ENCODE measurements at places on chromosomes 5 and 9.

GRCh38 chr5:173940269-173940668 lies 48.7 kb upstream of the C5orf47 start:
- no peak for DNase-seq

- no peak for DNase-seq
Measured at GRCh38 chr5:157714596-157714864, 16.7 kb upstream of the THG1L start.

GRCh38 chr9:110257097-110257841 lies 962 bp upstream of the TXN start:
- no peak for DNase-seq

GRCh38 chr5:121915765-121916164 lies 46.0 kb upstream of the SRFBP1 start:
- DNase-seq = no peak

DNA sequence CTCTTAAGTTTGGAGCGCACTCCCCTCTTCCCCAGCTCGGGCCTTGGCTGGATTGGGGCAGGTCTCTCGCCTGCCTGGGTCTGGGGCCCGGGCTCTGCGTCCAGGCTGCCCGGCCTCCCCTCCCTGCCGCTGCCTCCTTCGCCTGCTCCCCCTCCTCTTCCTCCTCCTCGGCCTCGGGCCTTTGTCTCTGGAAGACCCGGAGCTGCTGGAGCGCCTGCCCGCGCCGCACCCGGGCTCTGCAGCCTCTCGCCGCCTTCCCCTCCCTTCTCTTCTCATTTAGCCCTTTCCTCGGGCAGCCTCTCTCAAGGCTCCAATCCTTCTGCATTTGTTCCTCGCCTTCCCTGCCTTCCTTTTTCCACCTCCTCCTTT lies 218.5 kb downstream of the C9orf50 start:
- DNase-seq = no peak

GRCh38 chr5:152532714-152533113 lies 127.6 kb upstream of the NMUR2 start:
- no peak for DNase-seq

GRCh38 chr9:134326724-134327601 lies 708 bp downstream of the RXRA start:
- DNase-seq = no peak

GRCh38 chr5:68221488-68221887 lies 5.9 kb downstream of the PIK3R1 start:
- no peak for DNase-seq

DNA sequence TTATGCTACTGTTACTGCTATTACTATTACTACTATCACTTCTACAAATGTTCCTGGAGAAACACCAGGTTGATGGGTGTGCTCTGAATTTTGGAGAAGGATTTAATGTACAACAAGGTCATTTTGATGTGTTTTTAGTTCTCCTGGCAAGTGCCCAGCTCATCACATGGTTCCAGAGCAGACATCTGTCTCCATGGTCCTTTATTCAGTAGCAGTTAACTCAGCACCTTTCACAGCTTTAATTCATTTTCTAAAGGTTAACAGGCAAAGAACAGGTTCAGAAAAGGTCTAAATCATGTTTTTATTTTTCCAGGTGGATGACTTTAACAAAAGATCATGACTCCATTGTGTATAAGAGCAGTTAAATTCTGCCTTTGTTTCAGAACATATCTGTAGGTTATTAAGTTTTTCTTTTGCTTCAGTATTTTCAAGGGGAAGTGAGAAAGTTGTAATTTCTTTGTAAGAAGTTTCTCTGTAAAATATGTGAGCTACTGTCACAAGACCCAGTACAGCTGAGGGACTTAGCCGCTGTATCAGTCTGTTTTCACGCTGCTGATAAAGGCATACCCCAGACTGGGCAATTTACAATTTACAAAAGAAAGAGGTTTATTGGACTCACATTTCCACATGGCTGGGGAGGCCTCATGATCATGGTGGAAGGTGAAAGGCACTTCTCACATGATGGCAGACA lies 41.9 kb downstream of the MTRR start:
- no peak for DNase-seq

GRCh38 chr9:70994582-70994981 lies 126.8 kb downstream of the TRPM3 start:
- DNase-seq = no peak

GRCh38 chr5:178152491-178153444 lies 917 bp downstream of the NHP2 start:
- no peak for DNase-seq

DNA sequence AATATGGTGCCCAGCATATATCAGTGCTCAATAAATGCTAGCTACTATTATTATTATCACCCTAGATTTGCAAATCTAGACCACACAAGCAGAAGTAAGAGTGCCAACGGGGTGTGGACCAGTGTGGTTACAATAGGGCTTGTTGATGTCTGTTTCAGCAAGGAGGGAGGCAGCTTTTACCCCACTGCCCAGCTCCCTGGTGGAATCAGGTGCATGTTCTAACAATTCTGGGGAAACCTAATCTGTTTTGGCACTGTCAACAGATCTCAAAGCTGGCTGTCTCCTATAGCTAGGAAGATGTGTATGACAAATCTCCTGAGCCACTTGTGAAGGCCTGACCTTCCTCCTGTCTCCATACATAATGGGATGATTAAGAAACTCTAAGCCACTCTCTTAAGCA lies 5.7 kb downstream of the TGFBI start:
- DNase-seq = no peak

DNA sequence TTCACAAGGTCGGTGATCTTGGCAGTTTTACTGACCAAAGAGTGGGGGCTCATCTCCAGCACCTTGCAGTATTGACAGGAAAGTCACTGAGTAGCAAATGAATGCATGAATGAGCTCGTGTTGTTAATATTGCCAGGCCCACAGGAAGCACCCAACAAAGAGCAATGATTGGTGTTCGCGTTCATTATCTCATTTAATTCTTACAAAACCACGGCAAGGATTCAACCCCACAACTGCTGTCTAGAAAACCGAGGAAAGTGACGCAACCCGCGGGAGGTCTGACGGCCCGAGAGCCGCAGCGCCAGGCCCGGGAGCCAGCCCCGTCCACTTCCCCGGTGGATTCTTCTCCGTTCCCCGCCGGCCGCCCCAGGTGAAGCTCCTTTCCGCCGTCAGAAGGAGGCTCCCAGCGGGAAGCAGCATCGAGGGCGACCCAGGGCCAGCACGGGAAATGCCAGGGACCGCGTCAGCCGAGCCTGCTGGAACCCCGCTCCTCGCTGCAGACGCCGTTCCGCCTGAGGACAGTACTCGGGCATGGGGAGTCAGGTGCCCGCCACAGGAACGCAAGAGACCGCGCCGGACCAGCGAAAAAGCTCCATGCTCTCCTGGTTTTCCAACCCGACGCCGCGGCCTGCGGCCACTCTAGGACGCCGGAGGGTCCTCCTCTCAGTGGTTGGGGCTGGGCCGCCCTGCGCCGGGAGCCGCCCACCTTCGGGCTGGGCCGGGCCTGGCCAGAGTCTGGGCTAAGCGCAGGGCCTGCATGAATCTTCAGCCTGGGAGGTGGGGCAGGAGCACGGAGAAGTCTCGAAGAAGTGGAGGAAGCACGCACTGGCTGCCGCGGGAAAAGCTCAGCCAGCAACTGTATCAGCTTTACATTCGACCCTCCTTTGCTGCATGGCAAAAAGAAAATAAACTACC lies 19.8 kb upstream of the FER start:
- DNase-seq = peak; percentile 31

- no peak for DNase-seq
Measured at GRCh38 chr5:157116483-157116954, 7.7 kb upstream of the HAVCR2 start.

GRCh38 chr5:151115272-151115905 lies 34.6 kb upstream of the TNIP1 start:
- no peak for DNase-seq

- no peak for DNase-seq
Measured at GRCh38 chr5:16768184-16768583, 151.4 kb upstream of the RETREG1 start.

DNA sequence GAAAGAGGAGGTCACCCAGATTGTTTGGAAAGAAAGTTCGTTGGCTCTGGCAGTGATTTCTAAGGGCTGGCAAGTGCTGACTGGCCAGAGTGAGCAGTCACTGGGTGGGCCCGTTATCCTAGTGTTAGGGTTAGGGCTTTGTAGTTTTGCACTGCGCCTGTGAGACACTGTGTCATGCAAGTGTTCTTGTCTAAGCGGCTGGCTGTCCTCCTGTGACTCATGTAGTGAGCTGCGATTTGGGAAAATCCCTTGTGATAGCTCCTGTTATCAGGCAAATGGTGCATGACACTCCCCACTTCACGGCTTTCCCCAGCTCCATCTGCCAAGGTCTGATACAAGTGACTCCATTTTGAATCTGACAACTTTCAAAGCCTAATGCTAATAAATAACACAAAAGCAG lies 526.0 kb upstream of the ADAMTS16 start:
- no peak for DNase-seq

DNA sequence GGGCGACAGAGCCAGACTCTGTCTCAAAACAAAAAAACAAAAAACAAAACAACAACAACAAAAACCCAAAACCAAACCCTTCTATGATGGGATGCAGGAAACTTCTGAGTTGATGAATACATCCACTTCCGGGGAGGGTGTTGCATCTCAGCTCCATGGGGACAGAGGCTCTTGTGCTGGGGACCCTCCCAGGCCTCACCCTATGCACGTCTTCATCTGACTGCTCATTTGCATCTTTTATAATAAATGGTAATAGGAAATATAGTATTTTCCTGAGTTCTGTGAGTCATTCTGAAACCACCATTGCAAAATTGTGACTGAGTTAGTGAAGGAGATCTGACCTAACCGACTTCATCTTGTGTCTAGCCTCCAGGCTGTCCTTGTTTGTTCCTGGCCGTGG lies 109.5 kb upstream of the SLC28A3 start:
- DNase-seq = no peak

DNA sequence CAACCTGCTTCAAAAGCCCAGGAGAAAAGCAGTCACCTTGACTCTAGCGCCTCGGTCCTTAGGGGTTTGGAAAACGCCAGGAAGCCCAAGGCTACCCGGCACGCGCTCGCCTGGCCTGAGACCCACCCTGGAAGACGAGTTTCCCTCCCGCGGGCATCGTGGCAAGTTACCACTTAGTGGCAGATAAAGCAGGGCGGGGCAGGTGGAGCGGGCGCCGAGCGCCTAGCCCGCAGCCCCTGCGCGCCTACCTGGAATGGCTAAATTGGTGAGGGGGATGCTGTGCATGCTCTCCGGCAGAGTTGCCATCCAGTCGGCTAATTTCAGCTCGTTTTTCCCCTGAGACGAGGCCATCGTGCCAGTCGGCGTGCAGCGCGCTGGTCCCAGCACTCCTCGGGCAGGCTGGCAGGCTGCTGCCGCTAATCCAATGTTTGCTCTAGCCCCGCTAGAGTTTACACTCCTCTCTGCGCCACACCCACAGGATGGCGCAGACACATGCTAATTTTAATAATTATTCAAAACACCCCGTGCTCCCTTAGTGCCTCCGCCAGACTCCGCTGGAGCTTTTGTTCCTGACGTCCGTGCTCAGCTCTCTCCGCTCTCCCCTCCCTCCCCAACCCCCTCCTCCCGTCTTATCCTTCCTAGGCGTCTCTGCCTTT lies at the start of gene PLCXD3:
TSS of gene PLCXD3 (minus strand) at position 426 of the 656 bp plus-strand sequence. CDS start at position 351, 75 bp downstream.
- DNase-seq = no peak

DNA sequence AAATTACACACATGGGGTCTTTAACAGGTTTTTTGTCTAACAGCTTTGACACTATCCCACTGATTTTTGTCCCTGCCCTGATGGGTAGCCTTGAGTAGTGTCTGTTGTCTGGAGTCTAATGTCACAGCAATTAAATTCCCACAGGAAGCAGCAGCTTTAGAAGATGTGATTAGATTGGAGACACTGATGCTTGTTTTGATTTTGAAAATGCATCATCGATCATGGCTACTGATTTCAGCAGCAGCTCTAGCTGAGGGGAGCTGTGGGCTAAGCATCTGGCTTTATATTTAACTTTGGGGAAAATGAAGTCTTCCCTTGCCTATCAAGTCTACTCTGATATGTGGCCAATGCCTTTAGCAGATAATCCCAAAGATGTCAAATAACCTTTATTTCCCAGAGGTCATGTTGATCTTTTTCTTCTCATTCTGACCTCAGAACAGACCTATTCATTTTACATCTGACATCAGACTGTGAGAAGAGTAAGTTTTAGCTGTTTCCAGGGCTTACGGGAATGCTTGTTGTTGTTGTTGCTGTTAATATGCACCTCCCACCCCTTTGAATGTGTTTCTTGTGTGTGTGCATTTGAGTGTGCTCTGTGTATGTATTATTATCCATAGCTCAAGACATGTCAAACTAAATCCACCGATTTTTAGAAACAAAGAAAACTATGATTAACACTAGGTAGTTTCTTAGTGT lies 704.9 kb upstream of the NUDT12 start:
- DNase-seq = no peak

DNA sequence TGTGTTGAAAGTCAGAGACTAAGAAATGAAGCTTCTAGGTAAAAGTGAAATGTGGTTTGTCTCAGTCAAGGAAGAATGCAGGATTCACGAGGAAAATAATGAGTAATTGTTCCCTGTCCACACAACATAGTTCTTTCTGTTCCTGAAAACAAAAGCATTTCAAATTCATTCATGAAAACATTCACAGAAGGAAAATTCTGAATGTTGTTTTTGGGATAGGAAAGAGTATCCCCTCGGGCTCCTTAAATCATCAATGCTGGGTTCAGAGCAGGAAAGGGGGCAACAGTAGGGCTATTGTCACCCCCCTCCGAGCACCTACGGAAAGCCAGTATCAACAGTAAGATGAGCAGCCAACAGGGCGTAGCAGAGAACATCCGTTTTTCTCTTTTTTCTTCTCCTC lies 769.9 kb upstream of the ADAMTS16 start:
- DNase-seq = no peak

DNA sequence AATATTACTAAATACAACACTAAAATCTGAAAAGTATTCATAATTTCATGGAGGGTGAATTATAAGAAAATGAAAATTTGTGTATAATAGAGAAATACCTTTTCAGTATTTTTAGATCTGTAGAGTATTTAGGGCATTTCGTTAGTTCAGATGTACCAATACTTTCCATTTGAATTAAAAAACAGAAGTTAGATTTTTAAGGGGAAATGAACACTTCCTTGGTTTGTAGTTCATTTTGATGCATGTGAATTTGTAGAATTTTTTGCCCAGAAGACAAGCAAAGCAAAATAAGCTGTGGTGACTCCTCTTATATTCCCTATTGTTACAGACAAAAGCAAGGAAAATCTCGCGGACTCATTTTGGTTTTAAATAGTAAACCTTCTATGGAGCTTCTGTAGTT lies 209.0 kb upstream of the RPS23 start:
- DNase-seq = no peak

- DNase-seq = no peak
Measured at GRCh38 chr9:89878687-89879086, 273.9 kb downstream of the GADD45G start.

GRCh38 chr5:148932355-148932935 lies 106.0 kb downstream of the ADRB2 start:
- DNase-seq = no peak
